ENCODE measurements at places on chromosomes 11 and 22. TPM values are rescaled to one million over a fixed set of nuclear protein-coding genes. Genes with fewer than 3 reads are reported as not detected.

- no peak for DNase-seq
These were observed 25.5 kb upstream of the CAT start for GRCh38 chr11:34413263-34413662.

Gene PGR
- total RNA-seq = 4.5 TPM

Gene KLHL35
- total RNA-seq = 3.2 TPM

Gene E2F8
- 2.2 TPM for total RNA-seq

- DNase-seq = peak; percentile 2
These were observed 1.1 kb downstream of the FAT3 start for GRCh38 chr11:92225568-92226330.

Data from fibroblast of villous mesenchyme (primary cell).